ENCODE measurements at places on chromosomes 5 and 9. TPM values are rescaled to one million over a fixed set of nuclear protein-coding genes. Genes with fewer than 3 reads are reported as not detected.

- peaks cover 8% of the 10 kb centered on the region for H3K4me1 ChIP-seq
- DNase-seq = no peak
- no peaks in the 10 kb centered on the region for H3K36me3 ChIP-seq
- peak overlapping the region; percentile 48 for H3K27ac ChIP-seq
- H3K27me3 ChIP-seq = peaks cover 2% of the 10 kb centered on the region
Observed at GRCh38 chr9:126932871-126933321, 18.3 kb downstream of the RALGPS1 start.

Gene FRRS1L
- 0.03 TPM for total RNA-seq

DNA sequence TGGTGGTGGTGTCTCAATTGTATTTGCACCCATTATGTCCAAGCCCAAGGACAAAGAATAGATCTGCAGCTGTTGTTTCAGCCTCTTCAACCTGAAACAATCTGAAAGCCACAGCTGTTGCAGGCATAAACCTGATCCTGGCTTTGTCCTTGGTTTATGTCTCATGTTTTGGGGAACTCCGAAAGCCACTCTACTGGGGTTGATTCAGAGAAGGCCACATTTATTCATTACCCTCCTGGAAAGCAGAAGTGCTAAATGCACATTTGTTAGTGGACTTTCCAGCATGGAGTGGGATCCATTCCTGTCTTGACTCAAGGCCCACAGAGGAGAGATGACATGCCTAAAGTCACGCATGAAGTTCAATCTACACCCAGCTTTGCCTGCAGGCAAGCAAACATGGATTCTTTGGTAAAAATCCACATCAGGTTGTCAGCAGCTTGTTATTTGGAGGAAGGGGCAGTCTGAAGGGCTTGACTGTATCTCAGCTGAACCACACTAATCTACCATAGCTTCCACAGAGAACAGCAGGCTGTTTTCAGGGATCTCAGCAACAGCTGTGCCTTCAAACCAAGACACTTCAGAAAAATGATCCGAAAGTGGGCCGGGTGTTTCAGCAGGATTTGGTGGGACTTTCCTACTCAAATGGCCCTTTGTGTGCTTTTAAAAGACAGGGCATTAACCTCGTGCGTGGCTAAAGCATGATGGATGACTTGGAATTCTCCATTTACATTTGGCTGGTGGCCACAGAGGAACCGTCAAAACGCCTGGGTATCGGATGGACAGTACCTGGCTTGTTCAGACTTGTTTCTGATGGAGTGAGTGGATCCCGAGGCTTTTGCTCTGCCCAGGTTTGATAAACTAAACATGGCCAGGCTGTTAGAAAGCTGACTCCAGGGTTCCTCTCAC is 36.2 kb upstream of the ADAM19 start:
- H3K36me3 ChIP-seq = no peaks in the 10 kb centered on the region

GRCh38 chr5:137566780-137567179 is 67.7 kb upstream of the SPOCK1 start:
- H3K27ac ChIP-seq = no peak overlapping the region
- H3K4me3 ChIP-seq = no peak overlapping the region
- H3K36me3 ChIP-seq = peaks cover 9% of the 10 kb centered on the region
- DNase-seq = no peak
- peaks cover 10% of the 10 kb centered on the region for H3K27me3 ChIP-seq
- H3K4me1 ChIP-seq = peaks cover 17% of the 10 kb centered on the region

- no peaks in the 10 kb centered on the region for H3K27me3 ChIP-seq
- no peak overlapping the region for H3K27ac ChIP-seq
- H3K4me1 ChIP-seq = peaks cover 8% of the 10 kb centered on the region
- no peaks in the 10 kb centered on the region for H3K36me3 ChIP-seq
Observed at GRCh38 chr5:130651440-130651839, 513.6 kb downstream of the HINT1 start.

GRCh38 chr5:2044041-2044440 is 161.3 kb upstream of the IRX4 start:
- no peak overlapping the region for H3K27ac ChIP-seq
- H3K4me1 ChIP-seq = no peaks in the 10 kb centered on the region
- no peaks in the 10 kb centered on the region for H3K27me3 ChIP-seq
- no peaks in the 10 kb centered on the region for H3K36me3 ChIP-seq
- no peak for DNase-seq
- H3K4me3 ChIP-seq = no peak overlapping the region

- H3K4me3 ChIP-seq = no peak overlapping the region
- H3K36me3 ChIP-seq = no peaks in the 10 kb centered on the region
- no peak overlapping the region for H3K27ac ChIP-seq
- H3K27me3 ChIP-seq = peaks cover 1% of the 10 kb centered on the region
Observed at GRCh38 chr5:6322163-6322713, 56.1 kb downstream of the MED10 start.

Gene C5orf24
- 43.5 TPM for total RNA-seq

DNA sequence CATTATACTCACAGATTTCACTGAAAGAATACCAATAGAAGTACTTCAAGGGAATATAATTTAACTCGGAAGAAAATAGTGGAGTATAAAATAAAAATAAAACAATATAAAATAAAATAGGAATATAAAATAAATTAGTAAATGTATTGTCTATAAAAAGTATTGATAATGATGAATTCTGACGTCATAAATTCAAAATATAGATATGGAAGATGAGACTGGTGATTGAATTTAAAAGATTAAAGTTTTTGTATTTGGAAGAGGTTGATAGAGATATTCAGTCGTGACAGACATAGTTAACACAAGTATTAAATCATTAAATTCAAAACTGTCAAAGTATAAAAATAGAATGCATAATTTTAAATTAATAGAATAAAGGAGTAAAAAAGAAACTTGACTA is 964.9 kb upstream of the C9orf72 start:
- H3K27me3 ChIP-seq = no peaks in the 10 kb centered on the region
- H3K36me3 ChIP-seq = no peaks in the 10 kb centered on the region
- H3K4me3 ChIP-seq = no peak overlapping the region
- no peak overlapping the region for H3K27ac ChIP-seq
- no peak for DNase-seq
- H3K4me1 ChIP-seq = no peaks in the 10 kb centered on the region

GRCh38 chr9:101242651-101243050 is 142.2 kb downstream of the BAAT start:
- H3K4me1 ChIP-seq = no peaks in the 10 kb centered on the region
- no peaks in the 10 kb centered on the region for H3K36me3 ChIP-seq
- H3K27me3 ChIP-seq = no peaks in the 10 kb centered on the region
- no peak overlapping the region for H3K27ac ChIP-seq
- no peak overlapping the region for H3K4me3 ChIP-seq

DNA sequence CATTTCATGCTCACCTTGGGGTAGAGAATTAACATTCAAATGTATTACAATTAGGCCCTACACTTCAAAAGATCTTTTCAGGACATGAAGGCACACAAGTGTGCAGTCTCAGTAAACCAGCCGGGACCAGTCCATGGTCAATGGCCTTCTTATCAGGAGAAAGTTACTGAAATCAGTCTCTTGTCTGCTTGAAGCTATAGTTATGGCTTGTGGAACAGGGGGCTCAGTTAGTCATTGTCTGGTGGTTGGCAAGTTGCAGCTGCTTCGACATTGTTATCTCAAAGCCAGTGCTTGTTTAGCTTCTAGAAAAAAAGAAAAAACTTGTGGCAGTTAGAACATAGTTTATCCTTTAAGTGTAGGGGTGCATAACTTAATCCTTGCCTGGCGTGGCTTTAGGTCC is 213.1 kb upstream of the ACO1 start:
- no peaks in the 10 kb centered on the region for H3K27me3 ChIP-seq
- DNase-seq = no peak
- H3K27ac ChIP-seq = no peak overlapping the region
- H3K36me3 ChIP-seq = no peaks in the 10 kb centered on the region
- H3K4me1 ChIP-seq = no peaks in the 10 kb centered on the region

DNA sequence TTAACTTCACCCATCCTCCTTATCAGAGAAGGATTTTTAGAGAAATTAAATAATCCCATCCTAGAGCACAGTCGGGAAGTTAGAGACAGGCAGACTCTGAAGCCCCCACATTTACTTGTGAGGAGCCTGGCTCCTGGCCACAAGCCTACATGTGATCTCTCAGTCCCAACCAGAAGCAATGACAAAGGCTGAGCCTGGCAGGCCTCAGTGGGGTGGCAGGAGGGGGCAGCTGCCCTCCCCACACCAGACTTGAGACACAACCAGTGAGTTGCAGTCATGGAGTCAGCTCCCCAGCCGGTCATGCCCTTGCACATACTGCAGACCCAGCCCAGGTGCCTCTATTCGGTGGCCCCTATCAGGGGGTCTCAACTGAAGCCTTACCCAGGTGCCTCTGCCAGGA is 11.0 kb downstream of the NAIF1 start:
- H3K4me3 ChIP-seq = no peak overlapping the region
- peaks cover 4% of the 10 kb centered on the region for H3K27me3 ChIP-seq
- H3K4me1 ChIP-seq = no peaks in the 10 kb centered on the region
- no peaks in the 10 kb centered on the region for H3K36me3 ChIP-seq
- H3K27ac ChIP-seq = no peak overlapping the region

Gene SELENOP
- total RNA-seq = 68.9 TPM

DNA sequence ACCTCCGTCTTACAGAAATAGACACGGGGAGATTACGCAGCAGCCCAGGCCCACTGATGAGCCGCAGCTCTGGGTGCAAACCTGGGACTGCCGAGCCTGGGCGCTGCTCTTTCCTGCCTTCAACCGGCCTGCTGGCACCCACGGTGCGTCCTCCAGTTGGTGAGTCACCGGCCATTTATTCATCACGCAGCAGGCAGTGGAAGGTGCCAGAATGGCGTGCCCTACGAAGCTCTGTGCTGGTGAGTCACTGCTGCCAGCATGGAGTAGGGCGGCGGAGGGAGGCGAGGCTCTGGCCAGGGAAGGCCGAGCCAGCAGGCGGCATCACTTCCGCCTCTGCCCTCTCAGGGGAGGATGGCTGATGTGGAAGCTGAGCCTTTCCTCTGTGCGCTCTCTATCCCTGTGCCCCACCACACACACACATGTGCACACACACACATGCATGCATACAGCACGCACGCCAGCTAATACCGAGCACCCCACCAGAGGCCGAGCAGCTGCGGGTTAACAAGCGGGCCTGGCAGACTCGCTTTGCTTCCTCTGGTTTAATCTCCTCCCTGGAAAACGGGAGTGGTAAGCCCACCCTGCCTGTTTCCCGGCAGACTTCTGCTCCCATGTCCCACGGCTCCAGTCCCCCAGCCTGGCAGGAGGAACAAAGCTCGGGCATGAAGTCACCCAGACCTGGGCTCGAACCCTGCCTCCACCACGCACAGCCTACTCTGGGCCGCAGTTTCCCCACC is 39.2 kb downstream of the OLFM1 start:
- no peak overlapping the region for H3K27ac ChIP-seq
- H3K4me3 ChIP-seq = no peak overlapping the region
- no peaks in the 10 kb centered on the region for H3K4me1 ChIP-seq
- no peaks in the 10 kb centered on the region for H3K36me3 ChIP-seq
- no peak for DNase-seq
- peaks cover 14% of the 10 kb centered on the region for H3K27me3 ChIP-seq

Gene SH2D3C
- total RNA-seq = 137 TPM

- H3K27me3 ChIP-seq = peaks cover 15% of the 10 kb centered on the region
- H3K4me1 ChIP-seq = peaks cover 7% of the 10 kb centered on the region
- DNase-seq = no peak
- no peak overlapping the region for H3K27ac ChIP-seq
- H3K36me3 ChIP-seq = no peaks in the 10 kb centered on the region
Observed at GRCh38 chr9:121838746-121839669, 187.6 kb downstream of the DAB2IP start.

- peaks cover 29% of the 10 kb centered on the region for H3K36me3 ChIP-seq
- no peak overlapping the region for H3K27ac ChIP-seq
- peaks cover 20% of the 10 kb centered on the region for H3K4me1 ChIP-seq
- no peaks in the 10 kb centered on the region for H3K27me3 ChIP-seq
Observed at GRCh38 chr5:54013556-54014194, 296.7 kb downstream of the ARL15 start.

- H3K4me1 ChIP-seq = peaks cover 8% of the 10 kb centered on the region
- peak; percentile 71 for DNase-seq
- H3K27ac ChIP-seq = no peak overlapping the region
- no peaks in the 10 kb centered on the region for H3K27me3 ChIP-seq
- H3K36me3 ChIP-seq = no peaks in the 10 kb centered on the region
Observed at GRCh38 chr9:119289740-119290433, 79.3 kb downstream of the BRINP1 start.

DNA sequence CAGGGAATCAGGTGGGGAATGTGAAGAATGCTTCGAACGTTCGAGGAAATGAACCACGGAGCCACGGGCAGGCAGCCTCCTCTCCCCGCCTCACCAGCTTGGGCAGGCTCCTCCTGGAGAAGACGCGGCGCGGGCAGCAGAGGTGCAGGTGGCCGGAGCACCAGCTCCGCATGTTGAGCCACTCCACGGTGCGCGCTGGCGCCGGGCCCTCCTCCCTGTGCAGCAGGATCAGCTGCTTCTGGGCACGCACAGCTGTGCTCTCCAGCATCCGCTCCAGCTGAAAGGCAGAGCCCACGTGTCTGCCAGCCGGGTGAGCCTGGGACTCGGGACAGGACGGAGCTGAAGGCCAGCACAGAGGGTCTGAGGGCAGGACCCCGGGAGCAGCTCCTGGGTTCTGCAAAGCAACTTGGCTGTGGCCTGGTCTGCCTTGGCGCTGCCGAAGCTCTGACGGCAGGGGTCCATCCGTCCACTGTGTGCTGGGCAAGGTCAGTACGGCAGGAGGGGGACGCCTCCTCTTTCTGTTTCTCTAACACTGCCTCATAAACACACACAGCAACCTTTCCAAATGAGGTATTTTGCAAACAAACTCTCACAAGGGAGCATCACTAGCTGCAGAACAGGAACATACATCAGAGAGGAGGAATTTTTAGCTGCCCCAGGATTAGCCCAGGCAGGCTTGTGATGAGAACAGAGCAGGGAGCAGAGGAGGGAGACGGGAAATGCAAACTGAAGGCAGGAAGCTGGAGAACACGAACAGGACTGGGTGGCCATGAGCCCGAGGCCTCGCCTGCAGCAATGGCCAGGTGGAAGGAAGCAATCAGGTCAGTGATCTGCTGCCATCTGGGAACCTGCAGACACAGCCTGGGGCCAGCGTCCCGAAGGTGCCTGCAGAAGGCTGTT is 20.1 kb upstream of the NSMF start:
- H3K4me1 ChIP-seq = peaks cover 6% of the 10 kb centered on the region
- H3K27me3 ChIP-seq = peaks cover 7% of the 10 kb centered on the region
- DNase-seq = no peak

Gene TTC16
- total RNA-seq = 0.08 TPM

- H3K27ac ChIP-seq = no peak overlapping the region
- H3K27me3 ChIP-seq = no peaks in the 10 kb centered on the region
- DNase-seq = no peak
- H3K4me1 ChIP-seq = peaks cover 2% of the 10 kb centered on the region
Observed at GRCh38 chr5:58786035-58786434, 203.2 kb downstream of the RAB3C start.

Gene SPAAR
- 32.0 TPM for total RNA-seq

- H3K36me3 ChIP-seq = no peaks in the 10 kb centered on the region
- H3K4me1 ChIP-seq = no peaks in the 10 kb centered on the region
- H3K27ac ChIP-seq = no peak overlapping the region
- no peak for DNase-seq
- no peak overlapping the region for H3K4me3 ChIP-seq
- no peaks in the 10 kb centered on the region for H3K27me3 ChIP-seq
Observed at GRCh38 chr5:164345173-164345849, 839.9 kb downstream of the MAT2B start.

All from endothelial cell (in vitro differentiated cells).